Activated T-cell treated with anti-CD3 and anti-CD28 coated beads, Interleukin-2, amount 50 U/mL, for 24 hours (primary cell): ENCODE measurements at places on chromosomes 6 and 20.

DNA sequence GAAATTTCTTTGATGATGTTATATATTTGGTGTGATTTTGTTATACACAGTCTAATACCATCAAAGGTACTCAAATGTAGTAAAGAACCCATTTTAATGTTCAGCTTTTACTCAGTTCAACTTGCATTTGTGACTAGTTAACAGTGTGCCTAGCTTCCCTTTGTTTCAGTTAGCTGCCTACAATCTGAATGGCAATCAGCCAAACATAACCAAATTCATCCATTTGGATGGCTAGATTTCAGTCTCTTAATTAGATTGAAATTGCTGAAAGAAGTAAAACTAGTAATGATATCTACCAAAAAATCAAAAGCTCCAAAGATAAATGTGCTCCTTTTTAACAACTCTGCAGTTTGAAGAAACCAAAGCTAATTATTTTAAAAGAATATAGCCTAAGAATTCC lies 6.9 kb downstream of the EPHA7 start:
- DNase-seq: no peak

DNA sequence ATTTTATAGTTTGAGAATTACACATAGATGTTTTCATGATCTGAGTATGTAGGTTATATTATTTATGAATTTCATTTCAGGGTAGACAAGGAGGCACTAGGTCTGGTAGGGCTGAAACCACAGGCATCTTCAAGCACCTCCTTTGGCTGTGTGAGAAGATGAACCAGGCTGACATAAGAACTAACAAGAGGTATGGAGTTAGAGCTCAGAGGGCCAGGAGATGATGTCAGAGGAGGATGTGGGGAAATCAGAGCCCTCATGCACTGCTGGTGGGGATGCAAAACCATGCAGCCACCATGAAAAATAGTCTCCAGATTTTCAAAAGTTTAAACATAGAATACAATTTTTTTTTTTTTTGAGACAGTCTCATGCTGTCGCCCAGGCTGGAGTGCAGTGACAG lies 13.6 kb upstream of the RIPOR3 start:
- no peak for DNase-seq

DNA sequence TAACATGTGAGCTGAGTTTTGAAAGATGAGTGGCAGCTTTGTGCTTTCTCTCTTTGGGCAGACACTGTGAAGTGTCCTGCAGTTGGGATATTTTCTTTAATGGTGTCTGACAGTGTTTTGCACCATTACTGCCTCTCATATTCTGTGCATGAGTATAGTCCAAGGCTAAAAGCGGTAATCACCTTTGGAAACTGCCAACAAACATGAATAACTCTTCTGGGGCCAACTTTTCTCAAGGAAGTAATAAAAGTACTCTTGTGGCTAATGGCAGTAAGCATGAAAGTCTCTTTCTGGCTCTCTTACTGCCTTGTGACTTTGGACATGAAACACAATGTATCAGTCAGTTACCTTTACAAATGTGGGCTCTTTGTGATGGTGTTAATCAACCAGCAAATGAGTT lies 91.7 kb upstream of the SOX4 start:
- no peak for DNase-seq

- DNase-seq: peak; percentile 57
Measured at GRCh38 chr6:166499350-166500163, 86.9 kb downstream of the RAMACL start.

- DNase-seq: no peak
Measured at GRCh38 chr6:64243618-64244017, 608.0 kb downstream of the PHF3 start.

DNA sequence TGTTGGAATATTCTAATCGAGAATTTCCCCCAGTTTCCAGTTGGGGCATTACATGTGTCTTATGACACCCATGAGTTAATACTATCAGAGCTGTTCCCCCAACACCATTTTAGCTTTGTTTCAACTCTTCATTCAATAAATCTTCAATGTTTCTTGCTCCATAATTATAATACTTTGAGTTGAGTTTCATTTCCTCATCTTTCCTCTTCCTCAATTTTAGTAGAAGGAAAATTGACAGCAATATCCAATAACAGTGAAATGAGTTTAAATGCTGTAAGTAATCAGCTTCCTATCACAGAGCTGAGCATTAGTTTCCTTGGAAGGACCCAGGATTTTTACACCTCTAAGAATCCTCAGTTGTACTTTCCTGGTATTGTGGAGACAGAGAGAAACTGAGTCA lies 1.0 kb upstream of the STMND1 start:
- DNase-seq: no peak
